ENCODE measurements at places on chromosomes 12 and 14.

DNA sequence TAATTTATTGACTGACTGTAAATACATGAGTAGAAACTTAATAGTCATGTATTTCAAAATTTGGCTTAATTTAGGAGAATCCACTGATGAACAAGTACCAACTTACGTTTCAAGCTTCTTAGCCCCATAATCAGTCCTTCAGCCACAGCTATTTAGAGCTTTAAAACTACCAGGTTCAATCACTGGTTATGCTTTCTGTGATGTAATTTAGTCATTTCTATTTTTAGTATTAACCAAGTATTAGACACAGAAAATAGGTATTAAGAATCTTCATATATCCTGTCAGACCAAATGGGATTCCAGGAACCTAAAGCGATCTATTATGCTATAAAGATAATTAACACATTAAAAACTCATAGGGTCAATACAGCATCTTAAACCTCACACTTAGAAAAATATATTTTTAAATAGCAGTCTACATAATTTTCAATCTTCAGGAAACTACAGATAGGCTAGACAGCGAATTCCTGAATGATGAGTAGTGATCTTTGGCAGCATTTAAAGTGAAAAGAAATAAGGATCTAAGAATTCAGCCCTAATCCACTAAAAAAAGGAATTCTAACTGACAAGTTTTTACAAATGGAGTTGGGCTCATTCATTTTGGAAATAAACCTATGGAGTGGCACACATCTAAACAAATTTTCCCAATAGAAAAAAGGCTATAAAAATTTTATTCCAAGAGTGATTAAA, 51.5 kb downstream of the ZC3H14 start:
- DNase-seq = no peak

- no peak for DNase-seq
Measured at GRCh38 chr12:104718304-104718929, 239.7 kb downstream of the SLC41A2 start.

DNA sequence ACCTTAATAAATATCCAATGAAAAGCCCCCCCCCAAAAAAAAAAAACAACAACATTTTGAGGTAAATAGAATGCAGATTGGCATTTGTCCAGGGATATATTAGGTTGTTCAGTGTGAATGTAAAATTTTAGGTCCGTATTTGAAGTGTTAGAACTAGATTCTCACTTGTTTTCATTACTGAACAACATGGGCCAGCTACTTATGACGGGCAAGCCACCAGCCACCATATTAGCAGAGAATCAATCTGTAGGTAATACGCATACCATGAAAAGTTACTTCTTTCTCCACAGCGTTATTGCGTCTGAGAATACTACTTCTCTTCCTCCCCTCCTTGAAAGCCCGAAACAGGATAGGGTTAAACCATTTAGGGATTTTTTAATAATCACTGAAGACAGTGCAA, 5.4 kb downstream of the FLRT2 start:
- no peak for DNase-seq

GRCh38 chr12:109277899-109278762, 31.0 kb downstream of the FOXN4 start:
- DNase-seq = no peak

- no peak for DNase-seq
Measured at GRCh38 chr12:133058203-133059113, 21.1 kb downstream of the ZNF84 start.

DNA sequence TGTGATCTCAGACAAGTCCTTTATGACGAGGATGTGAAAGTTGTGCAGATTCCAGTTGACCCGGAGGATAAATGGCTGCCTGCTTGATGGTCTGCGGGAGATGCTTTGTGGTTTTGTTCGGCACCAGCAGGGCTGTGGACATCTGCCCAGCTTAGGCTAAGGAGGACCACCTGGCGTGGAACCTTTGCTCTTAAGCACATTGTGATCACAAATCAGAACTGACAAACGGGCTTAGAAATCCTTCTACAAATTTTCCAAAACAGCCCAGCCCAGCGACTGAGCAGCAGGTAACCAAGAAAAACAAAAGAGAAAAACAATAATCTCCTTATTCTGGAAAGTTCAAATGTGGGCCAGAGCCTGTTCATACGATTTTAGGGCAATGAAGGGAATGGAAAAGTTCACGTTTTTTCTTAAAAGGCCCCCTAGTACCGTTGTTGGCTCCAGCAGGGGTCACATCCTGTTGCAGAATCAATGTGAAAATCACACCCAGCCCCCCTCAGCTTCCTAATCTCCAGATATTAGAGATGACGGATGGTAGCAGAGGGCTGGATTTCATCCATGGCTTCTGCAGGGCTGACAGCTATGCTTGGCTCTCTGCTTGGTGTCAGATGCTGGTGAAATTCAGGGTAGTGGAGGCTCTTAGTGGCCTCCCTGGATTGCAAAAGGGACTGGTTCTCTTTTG, 81.1 kb upstream of the RFLNA start:
- DNase-seq = no peak
